Common myeloid progenitor, CD34-positive (primary cell): ENCODE measurements at places on chromosomes 11 and 22.

GRCh38 chr11:87634331-87634730 is 540.9 kb downstream of the RAB38 start:
- no peak overlapping the region for H3K4me3 ChIP-seq
- no peak overlapping the region for H3K27ac ChIP-seq
- H3K27me3 ChIP-seq, result no peaks in the 10 kb centered on the region
- no peaks in the 10 kb centered on the region for H3K36me3 ChIP-seq
- H3K4me1 ChIP-seq, result no peaks in the 10 kb centered on the region

GRCh38 chr22:22932512-22932941 is 44.9 kb downstream of the IGLL5 start:
- no peaks in the 10 kb centered on the region for H3K36me3 ChIP-seq
- DNase-seq, result no peak
- no peak overlapping the region for H3K4me3 ChIP-seq
- H3K4me1 ChIP-seq, result peaks cover 5% of the 10 kb centered on the region

- no peaks in the 10 kb centered on the region for H3K4me1 ChIP-seq
- H3K27me3 ChIP-seq, result peaks cover 46% of the 10 kb centered on the region
- DNase-seq, result no peak
- H3K27ac ChIP-seq, result no peak overlapping the region
- no peak overlapping the region for H3K4me3 ChIP-seq
- H3K36me3 ChIP-seq, result no peaks in the 10 kb centered on the region
These were observed 51.4 kb downstream of the PKNOX2 start for GRCh38 chr11:125215976-125216375.

DNA sequence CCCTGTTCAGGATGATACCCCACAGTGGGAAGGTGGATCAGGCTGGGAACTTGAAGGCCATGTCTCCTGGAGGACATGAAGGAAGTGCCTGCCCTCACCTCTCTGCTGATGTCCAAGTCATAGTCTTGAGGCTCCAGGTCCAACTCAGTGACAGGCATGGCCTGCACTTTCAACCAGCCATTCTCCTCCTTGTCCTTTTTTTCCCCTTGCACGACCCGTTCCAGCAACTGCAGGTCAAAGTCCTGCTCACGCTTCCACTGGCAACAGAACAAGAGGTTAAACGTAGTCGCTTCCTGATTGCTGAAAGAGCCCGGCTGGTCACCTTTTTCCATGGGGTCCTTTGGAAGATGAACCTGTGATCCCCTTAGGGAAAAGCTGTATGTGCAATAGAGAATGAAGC is 47.7 kb downstream of the C11orf58 start:
- no peaks in the 10 kb centered on the region for H3K27me3 ChIP-seq
- no peaks in the 10 kb centered on the region for H3K36me3 ChIP-seq
- H3K27ac ChIP-seq, result no peak overlapping the region
- no peaks in the 10 kb centered on the region for H3K4me1 ChIP-seq
- H3K4me3 ChIP-seq, result no peak overlapping the region
